T-cell (primary cell): ENCODE measurements at places on chromosomes 3 and 15.

DNA sequence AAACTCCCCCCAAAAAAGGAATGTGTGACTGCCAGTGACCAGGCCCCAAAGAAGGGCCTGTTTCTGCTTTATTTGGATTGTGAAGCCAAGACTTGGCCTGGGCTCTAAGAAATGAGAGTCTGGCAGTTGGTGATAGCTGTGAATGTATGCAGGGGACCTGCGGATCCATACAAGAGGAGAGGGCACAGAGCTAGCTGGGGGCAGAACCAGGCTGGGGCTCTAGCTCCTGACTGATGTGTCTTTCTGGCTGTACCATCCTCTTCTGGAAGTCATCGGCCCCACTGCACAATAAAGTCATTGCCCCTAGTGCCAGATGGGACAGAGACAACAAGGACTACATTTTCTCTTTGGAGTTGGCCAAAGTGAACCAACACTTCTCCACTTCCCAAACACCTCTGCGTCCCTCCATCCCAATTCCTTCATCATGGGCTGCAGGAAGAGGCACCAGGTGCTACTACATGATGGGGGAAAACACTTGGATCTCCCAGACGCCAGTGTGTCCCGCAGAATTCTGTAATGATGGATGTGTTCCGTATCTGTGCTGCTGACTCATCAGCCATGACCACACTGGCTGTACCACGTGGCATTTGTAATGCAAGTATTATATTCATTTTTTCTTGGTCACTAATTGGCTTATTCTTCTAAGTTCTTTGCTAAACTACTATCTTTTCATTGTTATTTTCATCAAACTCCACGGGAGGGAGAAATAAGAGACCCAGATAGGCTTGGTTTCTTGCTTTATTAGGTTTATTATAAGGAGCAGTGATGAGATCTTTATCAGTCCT, 1.7 kb upstream of the PLA2G4F start:
- H3K36me3 ChIP-seq: peaks cover 17% of the 10 kb centered on the region
- no peak overlapping the region for H3K4me3 ChIP-seq
- no peaks in the 10 kb centered on the region for H3K27me3 ChIP-seq
- no peak overlapping the region for H3K27ac ChIP-seq
- no peaks in the 10 kb centered on the region for H3K4me1 ChIP-seq
- DNase-seq: no peak

GRCh38 chr15:68633231-68634121, 54.7 kb downstream of the CORO2B start:
- no peak overlapping the region for H3K27ac ChIP-seq
- H3K36me3 ChIP-seq: no peaks in the 10 kb centered on the region
- no peak for DNase-seq
- no peaks in the 10 kb centered on the region for H3K4me1 ChIP-seq

DNA sequence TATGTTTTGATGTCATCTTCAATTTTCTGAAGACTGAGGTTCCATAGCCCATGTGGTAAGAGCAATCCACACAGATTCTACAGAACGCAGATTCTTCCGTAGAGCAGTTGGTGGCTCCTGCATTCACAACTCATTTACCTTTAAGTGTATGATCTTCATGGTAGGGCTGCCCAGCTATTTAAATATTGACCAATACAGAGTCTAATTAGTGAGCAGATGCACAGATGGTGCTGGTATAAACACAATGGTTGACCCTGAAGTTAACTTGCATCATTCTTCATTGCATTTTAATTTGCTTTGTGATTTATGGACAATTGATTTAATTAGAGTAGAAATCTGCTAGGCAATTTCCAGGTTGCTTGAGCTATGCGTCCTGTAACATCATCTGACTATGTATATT, 269.2 kb downstream of the SQOR start:
- no peaks in the 10 kb centered on the region for H3K36me3 ChIP-seq
- DNase-seq: no peak
- no peaks in the 10 kb centered on the region for H3K27me3 ChIP-seq
- no peak overlapping the region for H3K4me3 ChIP-seq

DNA sequence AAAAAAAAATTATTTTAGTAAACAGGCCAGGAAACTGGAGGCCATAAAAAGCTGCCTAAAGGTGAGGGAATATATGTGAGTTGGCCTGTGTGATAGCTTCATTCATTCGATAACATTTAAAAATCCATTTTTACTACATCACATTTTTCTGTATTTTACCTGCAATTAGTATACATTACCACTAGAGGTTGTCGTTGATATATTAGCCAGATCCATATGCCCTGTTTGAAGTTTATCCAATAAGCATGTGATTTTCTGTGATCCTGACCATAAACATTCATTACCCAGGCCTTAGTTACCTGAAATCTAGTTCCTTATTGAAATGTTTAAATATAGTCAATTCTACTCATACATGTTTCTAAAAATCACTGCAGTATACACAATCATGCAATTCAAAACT, 71.4 kb downstream of the ARNT2 start:
- no peak overlapping the region for H3K27ac ChIP-seq
- H3K4me1 ChIP-seq: no peaks in the 10 kb centered on the region
- H3K36me3 ChIP-seq: no peaks in the 10 kb centered on the region

DNA sequence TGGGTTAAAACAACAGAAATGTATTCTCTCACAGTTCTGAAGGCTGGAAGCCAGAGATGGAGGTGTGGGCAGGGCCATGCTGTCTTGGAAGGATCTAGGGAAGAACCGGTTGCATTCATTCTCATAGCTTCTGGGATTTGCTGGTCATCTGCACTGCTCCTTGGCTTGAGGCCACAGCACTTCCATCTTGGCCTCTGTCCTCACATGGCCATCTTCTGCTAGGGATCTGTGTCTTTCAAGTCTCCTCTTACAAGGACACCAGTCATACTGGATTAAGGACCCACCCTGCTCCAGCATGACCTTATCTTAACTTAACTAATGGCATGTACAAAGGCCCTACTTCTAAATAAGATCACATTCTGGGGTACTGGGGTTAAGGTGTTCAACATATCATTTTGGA, 47.7 kb downstream of the RPLP1 start:
- peaks cover 3% of the 10 kb centered on the region for H3K27me3 ChIP-seq
- H3K4me1 ChIP-seq: peaks cover 12% of the 10 kb centered on the region
- DNase-seq: no peak

DNA sequence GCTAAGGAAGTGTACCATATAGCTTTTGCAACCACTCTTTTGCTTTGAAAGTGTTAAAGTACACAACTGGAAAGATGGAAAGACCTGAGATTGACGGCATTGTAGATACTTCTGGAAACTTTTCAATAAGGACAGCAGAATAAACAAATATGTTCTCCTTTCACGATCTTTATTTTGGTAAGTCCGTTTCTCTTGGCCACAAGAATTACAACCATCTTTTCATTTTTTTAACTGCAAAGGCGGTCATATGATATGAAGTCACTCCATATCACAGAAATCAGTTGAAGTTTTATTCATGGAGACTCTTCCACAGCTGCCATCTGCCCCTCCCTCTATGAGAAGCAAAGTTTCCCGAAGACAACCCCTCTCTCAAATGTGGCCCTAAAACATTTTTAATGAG, 303.4 kb upstream of the ICE2 start:
- H3K27me3 ChIP-seq: no peaks in the 10 kb centered on the region
- H3K27ac ChIP-seq: no peak overlapping the region
- H3K36me3 ChIP-seq: no peaks in the 10 kb centered on the region
- no peak for DNase-seq

GRCh38 chr3:178990293-178990692, 81.3 kb downstream of the ZMAT3 start:
- no peak overlapping the region for H3K27ac ChIP-seq
- no peaks in the 10 kb centered on the region for H3K4me1 ChIP-seq
- no peaks in the 10 kb centered on the region for H3K36me3 ChIP-seq
- no peaks in the 10 kb centered on the region for H3K27me3 ChIP-seq

DNA sequence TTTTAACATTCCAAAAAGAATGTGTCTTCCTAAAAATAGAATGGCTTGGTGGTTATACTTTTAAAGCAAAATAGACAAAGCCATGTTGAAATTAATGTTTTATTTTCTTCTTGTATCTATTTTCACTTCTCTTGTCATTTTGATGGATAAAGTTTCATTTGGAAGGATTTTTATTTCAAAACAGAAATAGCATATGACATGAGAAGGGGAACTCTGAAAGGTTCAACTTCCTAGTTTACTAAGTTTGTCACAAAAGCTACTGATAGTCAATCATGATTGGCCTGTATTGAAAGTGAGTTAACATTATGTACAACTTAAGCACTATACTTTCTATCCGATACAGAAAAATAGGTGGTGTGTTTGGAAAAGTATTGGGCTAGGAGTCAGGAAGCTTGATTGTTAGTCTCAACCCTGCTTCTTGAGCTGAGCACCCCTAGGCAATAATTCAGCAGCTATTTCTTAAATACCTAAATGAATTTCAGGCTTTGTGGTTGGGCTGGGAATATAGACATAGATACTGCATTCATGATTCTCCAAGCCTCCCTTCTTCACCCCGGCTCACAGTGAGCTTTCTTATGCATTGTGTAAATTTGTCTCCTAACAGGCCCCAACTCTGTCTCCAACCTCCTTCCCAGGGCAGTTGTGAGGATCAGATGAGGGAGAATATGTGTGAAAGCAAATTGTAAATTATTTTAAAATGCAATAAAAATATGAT, 46.9 kb upstream of the CSPG4 start:
- no peak overlapping the region for H3K27ac ChIP-seq
- no peak overlapping the region for H3K4me3 ChIP-seq
- H3K27me3 ChIP-seq: no peaks in the 10 kb centered on the region

- H3K27me3 ChIP-seq: no peaks in the 10 kb centered on the region
- peaks cover 7% of the 10 kb centered on the region for H3K4me1 ChIP-seq
- peak overlapping the region; percentile 55 for H3K27ac ChIP-seq
- no peak for DNase-seq
- peaks cover 33% of the 10 kb centered on the region for H3K36me3 ChIP-seq
Observed at GRCh38 chr3:66394753-66395249, 106.0 kb downstream of the LRIG1 start.

GRCh38 chr3:59756934-59757333, 707.1 kb upstream of the CFAP20DC start:
- H3K27me3 ChIP-seq: no peaks in the 10 kb centered on the region
- no peak for DNase-seq
- no peak overlapping the region for H3K4me3 ChIP-seq
- H3K27ac ChIP-seq: no peak overlapping the region

- peaks cover 14% of the 10 kb centered on the region for H3K4me1 ChIP-seq
- no peaks in the 10 kb centered on the region for H3K27me3 ChIP-seq
- H3K27ac ChIP-seq: no peak overlapping the region
- peaks cover 8% of the 10 kb centered on the region for H3K36me3 ChIP-seq
- no peak for DNase-seq
- H3K4me3 ChIP-seq: no peak overlapping the region
Observed at GRCh38 chr3:113557374-113557773, 25.0 kb downstream of the SIDT1 start.

GRCh38 chr15:83100097-83100646, 7.3 kb upstream of the TM6SF1 start:
- no peak for DNase-seq
- H3K4me3 ChIP-seq: no peak overlapping the region
- no peaks in the 10 kb centered on the region for H3K36me3 ChIP-seq
- no peaks in the 10 kb centered on the region for H3K4me1 ChIP-seq
- no peak overlapping the region for H3K27ac ChIP-seq

- H3K36me3 ChIP-seq: no peaks in the 10 kb centered on the region
- no peak for DNase-seq
- no peak overlapping the region for H3K27ac ChIP-seq
- H3K27me3 ChIP-seq: peaks cover 4% of the 10 kb centered on the region
- H3K4me1 ChIP-seq: peaks cover 4% of the 10 kb centered on the region
Observed at GRCh38 chr3:42852441-42852840, 23.2 kb downstream of the CYP8B1 start.

DNA sequence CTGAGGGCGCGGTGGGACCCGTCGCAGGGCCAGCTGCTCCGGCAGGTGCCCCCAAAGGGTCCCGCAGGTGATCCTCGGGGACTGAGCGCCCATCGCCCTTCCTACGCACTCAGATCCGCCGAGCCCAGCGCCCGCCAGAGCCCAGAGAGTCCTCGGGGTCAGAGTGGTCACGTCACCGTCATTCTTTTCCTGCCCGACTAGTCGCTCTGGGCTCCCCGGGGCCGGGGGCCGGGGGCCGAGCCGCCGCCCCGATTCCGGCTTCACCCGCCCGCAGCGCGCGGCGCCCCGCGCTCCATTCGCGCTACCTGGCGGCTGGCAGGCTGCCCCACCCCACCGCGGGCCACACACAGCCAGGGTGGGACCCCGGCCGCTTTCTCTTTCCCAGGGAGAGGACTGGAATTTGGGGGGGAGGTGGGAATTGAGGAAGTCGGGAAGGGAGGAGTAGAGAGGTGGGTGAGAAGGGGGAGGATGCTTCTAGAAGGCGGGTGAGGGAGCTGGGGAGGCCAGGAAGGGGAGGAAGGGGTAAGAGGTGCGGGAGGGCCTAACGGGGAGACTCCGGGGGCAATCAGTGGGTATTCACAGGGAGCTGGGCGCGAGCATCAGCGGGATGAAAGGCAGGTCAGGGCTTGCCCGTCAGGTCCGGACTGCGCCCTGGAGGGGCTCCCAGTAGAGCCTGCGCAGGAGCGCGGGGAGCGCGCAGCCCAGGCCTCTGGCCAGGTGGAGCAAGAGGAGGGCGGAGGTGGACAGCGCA, 36.1 kb upstream of the EPHB3 start:
- no peaks in the 10 kb centered on the region for H3K36me3 ChIP-seq
- H3K4me1 ChIP-seq: peaks cover 8% of the 10 kb centered on the region
- peak overlapping the region; percentile 79 for H3K4me3 ChIP-seq
- no peaks in the 10 kb centered on the region for H3K27me3 ChIP-seq

DNA sequence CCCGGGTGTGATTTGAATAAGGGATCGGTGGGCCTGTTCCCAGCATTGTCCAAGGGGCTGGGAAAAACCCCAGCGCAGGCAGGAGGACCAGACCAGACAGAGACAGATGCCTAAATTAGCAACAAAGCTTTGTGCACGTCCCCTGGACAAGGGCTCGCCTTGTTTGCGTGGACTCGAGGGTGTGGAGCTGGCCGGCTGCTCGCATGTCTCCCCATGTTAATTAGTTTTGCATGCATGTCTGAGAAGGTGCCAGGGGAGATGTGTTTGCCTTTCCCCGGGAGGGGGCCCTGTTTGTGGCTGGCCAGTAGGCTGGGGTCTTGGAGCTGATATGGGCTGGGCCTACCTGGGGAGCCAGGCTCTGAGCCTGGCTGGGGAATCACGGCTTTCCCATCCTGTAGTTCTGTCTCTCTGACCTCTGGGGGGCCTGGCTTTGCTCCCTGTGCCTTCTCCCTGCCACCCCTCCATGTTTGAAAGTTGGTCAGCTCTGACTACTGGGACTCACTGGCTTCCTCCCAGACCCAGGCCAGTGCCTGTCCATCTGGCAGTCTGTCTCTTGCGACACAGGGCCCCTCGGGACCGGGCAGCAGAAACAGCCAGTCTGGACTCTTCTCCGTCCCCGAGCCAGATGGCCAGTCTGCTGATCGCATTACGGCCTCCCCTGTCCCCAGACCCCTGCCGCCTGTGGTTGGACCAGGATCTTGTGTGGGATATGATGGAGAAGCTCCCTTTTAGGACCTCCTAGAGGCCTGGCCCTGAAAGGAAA, 55.4 kb upstream of the POLG start:
- H3K4me3 ChIP-seq: no peak overlapping the region
- peaks cover 3% of the 10 kb centered on the region for H3K27me3 ChIP-seq
- peaks cover 3% of the 10 kb centered on the region for H3K36me3 ChIP-seq
- no peak for DNase-seq
- no peak overlapping the region for H3K27ac ChIP-seq

GRCh38 chr15:68042855-68043222, 11.3 kb upstream of the PIAS1 start:
- H3K4me1 ChIP-seq: no peaks in the 10 kb centered on the region
- no peak overlapping the region for H3K4me3 ChIP-seq
- peaks cover 18% of the 10 kb centered on the region for H3K27me3 ChIP-seq
- no peak for DNase-seq
- no peaks in the 10 kb centered on the region for H3K36me3 ChIP-seq

GRCh38 chr3:153146191-153147053, 15.6 kb upstream of the RAP2B start:
- H3K4me3 ChIP-seq: no peak overlapping the region
- H3K27me3 ChIP-seq: no peaks in the 10 kb centered on the region
- H3K36me3 ChIP-seq: no peaks in the 10 kb centered on the region
- H3K27ac ChIP-seq: no peak overlapping the region
- DNase-seq: no peak
